ENCODE measurements at places on chromosomes 2 and 18.

- DNase-seq = peak; percentile 64
These were observed 65.4 kb upstream of the HNRNPA3 start for GRCh38 chr2:177147093-177147694.

GRCh38 chr2:224596289-224596688 lies 11.1 kb upstream of the CUL3 start:
- no peak for DNase-seq

DNA sequence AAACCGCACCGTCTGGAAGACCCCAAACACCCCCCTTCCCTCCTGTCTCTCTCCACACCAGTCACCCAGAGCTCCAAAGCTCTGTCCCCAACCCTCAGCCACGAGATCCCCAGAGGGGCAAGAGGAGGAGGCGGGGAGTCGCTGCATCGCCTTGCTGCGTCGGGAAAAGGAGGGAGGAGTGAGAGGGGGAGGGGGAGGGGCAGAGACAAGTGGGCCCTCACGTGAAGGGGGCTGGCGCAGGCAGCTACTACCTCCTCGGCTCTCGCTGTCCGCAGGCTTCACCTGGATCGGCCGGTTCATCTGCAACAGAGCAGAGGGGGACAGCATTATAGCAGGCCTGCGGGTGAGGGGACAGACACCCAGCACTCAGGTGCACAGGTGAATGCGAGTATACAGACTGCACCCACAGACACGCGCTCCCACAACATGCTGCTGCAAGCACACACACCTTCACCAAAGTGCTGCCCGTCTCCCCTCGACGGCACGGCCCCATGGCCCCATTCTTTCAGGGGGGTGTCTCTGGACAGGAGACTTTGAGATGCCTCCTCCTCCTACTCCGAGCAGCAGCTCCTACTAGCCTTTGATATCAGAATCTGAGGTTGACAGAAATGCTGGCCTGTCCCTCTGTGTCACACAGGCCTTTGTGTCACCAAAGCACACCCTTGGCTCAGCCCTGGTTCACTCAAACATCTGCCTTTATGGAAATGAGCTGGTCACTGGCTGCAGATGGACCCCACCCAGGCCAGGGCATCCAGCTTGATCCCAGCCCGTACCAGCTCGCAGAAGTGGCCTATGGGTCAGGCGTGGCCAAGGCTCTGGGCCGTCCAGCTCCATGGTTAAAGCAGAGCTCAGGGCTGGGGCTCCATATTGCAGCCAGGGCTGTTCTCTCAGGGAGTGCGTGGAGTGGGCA lies 243.8 kb downstream of the CELF4 start:
- no peak for DNase-seq

DNA sequence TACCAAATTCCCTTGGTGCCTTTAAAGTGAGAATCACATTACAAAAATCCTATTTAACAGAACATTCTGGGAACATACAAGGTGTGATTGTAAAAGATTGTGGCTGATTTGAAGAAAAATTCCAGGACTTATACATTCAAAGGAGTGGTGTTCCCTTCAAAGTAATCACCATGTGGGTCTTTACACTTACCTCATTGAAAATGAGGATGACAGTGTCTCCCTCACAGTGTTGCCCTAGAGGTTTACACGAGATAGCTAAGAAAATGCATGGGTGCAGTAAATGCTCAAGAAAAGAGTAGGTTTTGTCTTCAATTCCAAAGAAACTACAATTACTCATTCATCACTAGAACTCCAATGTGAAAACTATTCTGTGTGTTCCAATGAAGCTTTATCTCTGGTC lies 331.5 kb downstream of the SLC4A3 start:
- no peak for DNase-seq

GRCh38 chr2:10901160-10901939 lies 10.4 kb upstream of the KCNF1 start:
- no peak for DNase-seq

- no peak for DNase-seq
These were observed 28.9 kb downstream of the ZFP36L2 start for GRCh38 chr2:43197588-43197896.

- DNase-seq = no peak
These were observed 6.6 kb downstream of the FECH start for GRCh38 chr18:57579934-57580333.

GRCh38 chr2:129884221-129884786 lies 95.2 kb upstream of the RAB6C start:
- DNase-seq = no peak

DNA sequence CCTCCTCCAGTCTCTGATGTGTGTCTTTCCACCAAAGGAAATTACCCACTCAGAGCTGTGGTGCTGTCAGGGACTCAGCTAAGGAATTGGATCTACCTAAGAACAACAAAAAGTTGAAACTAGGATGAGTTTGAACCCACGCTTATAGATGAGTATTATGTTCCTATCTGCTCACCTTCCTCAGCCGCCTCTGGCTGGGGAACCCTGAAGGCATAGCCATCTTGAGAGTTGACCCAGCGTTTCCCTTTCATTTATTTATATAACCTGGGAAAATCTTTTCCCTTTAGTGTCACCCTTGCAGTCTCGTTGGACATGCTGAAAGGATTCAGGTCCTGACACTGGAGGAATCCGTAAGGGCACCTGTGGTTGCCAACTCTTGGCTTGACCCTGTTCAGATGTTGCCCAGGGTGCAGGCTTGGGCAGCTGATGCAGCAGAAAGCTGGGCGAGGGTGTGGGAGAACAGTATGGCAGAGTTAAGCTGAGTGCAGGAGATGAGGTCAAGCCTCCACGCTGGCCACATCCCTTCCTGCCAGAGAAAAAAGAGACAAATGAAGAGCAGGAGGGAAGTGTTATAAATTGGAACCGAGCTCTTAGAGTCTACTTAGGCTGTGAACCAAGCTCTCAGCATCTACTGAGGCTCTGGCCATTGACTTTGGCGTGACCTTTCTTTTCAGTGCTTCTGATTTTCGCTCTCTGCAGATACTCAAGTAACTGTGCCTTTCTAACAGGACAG lies 1.9 kb downstream of the CDH20 start:
- peak; percentile 43 for DNase-seq

DNA sequence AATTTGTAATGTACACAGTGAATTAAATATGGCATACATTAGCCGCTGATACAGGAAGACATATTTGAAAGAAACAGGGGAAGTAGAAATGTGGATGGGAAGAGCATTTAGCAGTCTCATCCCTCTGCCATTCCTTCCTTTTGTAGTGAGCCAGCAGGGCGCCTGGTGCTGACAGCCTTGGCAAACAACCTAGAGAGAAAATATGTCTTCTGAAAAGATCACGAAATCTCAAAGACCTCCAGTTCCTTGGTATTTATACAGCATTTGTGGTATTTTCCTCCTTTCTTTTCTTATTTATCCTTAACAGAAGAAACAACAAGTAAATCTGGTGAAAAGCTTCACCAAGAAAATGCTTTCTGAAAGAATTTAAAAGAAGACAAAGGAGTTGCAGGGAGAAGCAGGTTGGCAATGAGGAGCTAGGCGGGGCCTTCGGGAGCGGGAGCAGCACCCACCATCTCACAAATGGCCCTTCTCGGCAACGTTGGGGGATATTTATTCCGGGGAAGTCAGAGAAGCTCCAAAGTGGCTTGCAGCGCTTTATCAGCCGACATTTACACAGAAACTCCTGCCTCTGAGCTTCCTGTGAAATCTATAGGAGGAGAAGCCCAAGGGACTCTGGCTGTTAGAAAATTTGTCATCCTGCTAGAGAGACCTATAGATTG lies 406.1 kb upstream of the NRP2 start:
- peak; percentile 47 for DNase-seq

DNA sequence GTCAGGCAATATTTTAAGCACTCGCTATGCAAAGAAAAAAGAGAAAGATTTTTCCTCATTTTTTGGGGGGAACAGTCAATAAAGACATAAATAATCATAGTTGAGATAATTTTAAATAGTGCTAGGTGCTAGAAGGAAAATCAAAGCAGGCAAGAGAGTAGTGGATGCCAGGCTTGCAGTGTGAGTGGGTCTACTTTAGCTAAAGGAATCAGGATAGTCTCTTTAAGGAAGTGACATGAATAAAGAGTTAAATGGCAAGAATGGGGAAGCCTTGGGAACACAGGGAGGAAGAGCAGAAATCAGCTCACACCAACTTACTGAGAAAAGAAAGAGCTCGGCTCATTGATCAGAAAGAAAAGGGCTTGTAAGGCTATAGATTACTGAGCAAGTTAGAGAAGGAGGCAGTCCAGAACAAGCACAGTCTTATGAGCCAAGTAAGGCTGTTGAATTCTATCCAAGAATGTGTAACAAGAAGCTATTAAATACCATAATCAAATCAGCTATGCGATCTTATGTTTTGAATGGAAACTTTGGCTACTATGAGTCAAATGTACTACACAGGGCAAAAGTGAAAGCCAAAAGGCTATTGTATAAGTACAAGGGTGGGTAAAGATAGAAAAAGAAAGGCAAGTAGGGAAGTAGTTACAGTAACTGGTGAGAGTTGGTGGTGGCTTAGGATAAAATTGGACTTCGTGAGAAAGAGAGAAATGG lies 833.8 kb upstream of the PIK3C3 start:
- DNase-seq = no peak

GRCh38 chr2:96575785-96576456 lies 39.4 kb downstream of the ARID5A start:
- no peak for DNase-seq

- DNase-seq = no peak
These were observed 15.2 kb downstream of the LANCL1 start for GRCh38 chr2:210461401-210461800.

- no peak for DNase-seq
These were observed 140.9 kb upstream of the XPO1 start for GRCh38 chr2:61679096-61679495.

- DNase-seq = no peak
These were observed 17.8 kb upstream of the DUSP19 start for GRCh38 chr2:183060571-183061231.

- DNase-seq = no peak
These were observed 45.9 kb upstream of the ATP5MC3 start for GRCh38 chr2:175227393-175227792.

DNA sequence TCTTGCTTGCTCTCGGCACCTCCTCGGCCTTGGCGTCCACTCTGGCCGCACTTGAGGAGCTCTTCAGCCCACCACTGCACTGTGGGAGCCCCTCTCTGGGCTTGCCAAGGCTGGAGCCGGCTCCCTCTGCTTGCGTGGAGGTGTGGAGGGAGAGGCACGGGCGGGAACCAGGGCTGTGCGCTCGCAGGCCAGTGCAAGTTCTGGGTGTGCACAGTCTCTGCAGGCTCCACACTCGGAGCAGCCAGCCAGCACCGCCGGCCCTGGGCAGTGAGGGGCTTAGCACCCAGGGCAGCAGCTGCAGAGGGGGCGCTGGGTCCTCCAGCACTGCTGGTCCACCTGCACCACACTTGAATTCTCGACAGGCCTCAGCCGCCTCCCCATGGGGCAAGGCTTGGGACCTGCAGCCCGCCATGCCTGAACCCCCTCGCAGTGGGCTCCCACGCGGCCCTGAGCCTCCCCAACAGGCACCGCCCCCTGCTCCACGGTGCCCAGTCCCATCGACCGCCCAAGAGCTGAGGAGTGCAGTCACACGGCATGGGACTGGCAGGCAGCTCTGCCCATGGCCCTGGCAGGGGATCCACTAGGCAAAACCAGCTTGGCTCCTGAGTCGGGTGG lies 411.2 kb upstream of the CHAC2 start:
- no peak for DNase-seq

GRCh38 chr2:138115666-138116065 lies 151.4 kb downstream of the HNMT start:
- DNase-seq = no peak

DNA sequence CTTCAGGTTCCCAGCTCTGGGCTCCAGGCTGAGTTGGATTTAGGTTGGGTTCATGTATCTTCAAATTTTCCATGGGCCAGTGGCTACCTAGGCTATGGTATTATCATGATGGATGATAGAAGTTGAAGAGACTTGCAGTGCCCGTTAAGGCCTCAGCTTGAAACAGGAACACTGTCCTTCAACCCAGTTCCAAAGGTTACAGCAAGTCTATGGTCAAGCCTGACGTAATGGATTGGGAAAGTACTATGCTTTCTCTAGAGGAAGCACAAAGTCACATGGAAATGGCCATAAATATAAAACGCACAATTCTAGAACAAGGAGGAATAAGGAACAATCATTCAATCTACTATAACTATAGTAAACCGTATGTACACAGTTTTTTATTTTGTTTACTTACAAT lies 593.2 kb downstream of the ZEB2 start:
- DNase-seq = no peak

GRCh38 chr2:101983486-101983885 lies 8.3 kb upstream of the IL1R2 start:
- peak; percentile 10 for DNase-seq

DNA sequence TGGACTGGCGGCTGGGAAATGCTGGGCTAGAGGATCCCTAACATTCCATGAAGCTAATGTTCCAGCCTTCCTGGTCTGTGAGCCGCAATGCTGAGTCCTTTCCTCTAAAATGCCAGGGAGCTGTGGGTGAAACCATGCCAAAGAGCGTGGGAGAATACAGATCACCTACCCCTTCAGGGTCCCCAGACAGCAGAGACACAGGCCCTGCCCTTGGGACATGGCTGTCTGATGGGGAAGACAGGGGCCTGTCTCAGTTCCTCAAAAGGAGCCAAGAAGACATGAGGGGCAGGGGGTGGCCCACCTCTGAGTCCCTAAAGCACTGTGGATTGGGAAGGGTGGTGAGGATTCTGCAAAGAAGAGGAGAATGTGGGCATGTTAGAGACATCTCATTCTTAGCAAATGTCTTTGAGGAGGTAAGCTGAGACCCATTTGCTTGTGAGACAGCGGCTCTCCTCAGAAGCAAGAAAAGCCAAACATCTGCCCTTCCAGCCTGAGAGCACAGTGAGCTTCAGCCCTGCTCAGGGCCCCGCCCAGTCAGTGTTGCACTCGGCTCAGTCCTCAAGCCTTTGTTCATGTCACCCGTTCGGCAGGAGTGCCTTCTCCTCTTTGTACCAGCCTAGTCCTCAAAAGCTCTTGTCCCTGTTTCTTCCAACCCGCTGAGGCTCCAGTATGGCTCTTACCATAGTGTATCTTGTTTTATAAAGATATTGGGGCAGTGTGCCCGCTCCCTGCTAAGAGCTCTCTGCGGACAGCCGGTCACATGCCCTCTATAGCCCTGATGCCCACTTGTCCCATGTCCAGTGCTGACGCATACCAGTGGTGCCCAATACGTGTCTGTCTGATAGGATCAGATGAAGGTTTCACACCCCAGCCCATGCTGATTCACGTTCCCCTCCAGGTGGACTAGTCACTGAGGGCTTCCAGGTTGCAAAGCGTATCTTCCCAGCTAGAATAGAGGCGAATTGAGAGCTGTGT lies 286.2 kb downstream of the CYP26B1 start:
- no peak for DNase-seq

DNA sequence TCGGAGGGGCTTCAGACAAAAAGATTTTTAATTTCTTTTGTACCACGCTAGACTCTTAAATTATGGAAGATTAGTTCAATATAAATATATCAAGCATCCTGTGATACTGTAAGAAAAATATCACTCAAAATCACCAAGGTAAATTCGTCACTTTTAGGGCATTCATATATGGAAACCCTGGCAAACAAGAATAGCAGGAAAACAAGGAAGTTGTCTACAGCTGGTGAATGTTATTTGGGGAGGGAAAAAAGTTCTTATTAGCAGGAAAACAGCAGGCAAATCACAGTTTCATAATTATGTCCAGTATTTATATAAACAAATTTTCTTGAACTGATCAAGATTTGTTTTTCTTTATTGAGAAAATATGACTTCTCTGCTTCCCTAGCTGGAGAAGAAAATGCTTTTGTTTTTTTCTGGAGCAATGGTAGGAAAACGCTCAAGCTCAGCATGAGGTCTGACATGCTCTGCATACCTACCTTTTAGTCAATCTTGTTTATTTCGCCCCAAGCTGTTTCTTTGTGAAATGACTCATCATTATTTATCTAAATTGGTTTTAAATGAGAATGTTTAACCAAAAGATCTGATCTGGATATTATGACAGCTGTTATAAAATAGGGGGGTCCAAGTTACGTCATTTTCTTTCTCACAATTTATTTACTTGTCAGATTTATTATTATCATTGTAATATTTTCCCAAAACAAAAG lies 14.7 kb downstream of the LINC00305 start:
- peak; percentile 72 for DNase-seq

Measured in NCI-H146 (cell line).